ENCODE measurements at places on chromosomes 5 and 9.

DNA sequence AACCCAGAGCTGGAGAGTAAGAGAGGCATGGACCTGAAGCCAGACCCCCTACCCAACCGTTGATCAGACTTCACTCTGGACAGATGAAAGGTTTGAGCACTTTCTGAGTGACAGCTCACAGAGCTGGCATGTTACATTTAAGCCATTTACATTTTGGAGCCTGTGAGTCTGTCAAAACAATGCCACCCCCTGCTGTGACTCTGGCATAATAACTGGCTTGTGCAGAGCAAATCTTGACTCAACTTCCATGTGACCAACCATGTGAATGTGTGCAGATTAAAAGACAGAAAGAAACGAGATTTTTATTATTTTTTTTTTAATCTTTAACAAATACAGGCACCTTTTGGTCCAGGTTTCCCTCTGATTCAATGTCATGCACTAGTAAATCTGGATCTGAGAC lies 48.5 kb downstream of the MFAP3 start:
- no peak for DNase-seq

DNA sequence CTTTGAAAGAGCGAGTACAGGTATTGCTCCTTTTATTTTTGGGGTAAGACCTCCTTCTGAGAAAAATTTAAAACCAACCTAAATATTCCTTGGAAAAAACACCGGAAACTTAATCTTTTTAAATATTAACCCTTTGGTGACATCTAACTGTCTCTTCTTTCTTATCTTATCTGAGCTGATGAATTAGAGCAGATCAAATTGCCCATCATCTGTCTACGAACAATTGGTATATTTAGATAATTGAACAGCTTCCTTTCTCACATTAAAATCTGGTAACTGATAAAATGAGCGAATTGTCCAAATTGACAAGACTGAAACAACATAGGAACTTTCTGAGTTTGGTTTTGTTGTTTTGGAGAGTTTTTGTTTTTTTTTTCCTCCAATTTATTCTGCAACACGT lies 2.0 kb downstream of the ISL1 start:
- no peak for DNase-seq

DNA sequence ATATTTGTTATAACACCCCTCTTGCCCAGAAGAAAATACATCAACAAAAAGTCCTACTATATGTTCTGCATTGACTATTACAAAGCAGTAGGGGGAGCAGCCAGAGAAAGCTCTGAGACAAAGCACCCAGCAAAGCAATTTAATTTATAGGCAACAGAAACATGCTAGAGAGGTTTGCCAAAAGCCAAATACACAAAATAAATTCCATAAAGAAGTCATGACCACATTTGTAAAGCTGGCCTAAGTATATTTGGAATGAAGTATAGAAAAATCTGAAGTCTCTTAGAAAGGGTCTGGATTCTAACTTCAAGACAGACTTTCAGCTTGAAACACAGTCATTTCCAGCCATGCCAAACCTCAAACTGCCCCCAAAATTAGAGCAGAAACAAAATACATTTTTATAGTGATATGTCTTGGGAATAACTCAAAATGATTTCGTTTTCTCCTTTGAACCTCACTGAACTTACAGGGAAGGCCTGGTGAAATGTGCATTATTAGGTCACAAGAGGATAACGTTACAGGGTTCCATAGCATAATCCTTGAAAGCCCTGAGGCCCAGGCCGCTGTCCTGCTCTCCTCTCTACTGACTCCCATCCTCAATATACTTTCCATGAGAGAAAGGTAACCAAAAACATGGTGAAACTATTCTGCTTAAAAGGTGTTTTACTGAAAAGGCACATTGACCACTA lies 451.8 kb downstream of the RAB3C start:
- no peak for DNase-seq

DNA sequence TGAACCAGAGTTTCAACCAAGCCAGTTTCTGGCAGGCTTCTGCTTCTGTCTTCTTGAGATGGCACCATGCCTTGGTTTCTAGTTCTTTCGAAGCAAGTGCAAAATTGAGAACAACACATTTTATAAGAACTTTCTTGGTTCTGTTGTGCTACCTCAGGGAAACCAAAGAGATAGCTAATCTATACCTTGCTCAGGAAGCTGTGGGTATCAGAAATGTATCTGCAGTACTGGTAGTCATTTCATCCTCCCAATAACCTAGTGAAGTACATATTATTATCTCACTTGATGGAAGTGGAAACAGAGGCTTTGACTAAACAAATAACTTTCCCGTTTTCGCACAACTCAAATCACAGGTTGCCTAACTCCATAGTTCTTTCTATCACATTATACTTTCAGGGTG lies 246.6 kb downstream of the ENC1 start:
- no peak for DNase-seq

GRCh38 chr5:104652271-104652861 lies 1089.8 kb upstream of the NUDT12 start:
- DNase-seq: no peak

DNA sequence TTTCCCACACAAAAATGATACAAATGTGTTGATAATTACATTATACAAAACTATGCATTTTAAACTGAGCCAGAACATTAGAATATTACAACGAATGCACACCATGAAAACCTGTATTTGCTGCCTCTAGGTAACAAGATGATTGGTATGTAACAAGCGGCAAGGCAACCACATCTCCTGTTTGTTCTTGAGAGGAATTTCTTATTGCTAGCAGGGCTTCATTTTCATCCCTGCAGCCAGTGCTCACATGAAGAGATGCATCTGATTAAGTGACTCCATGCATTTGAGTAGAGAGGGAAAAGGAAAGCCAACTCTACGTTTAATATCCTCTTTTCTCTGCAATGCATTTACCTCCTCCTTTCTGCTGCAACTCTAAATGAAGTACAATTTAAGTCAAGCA lies 36.6 kb downstream of the FRMD3 start:
- no peak for DNase-seq
